ENCODE measurements at places on chromosomes 11 and 22.
A peak's percentile ranks its signal among the peaks of the same experiment; 100 is the strongest.

DNA sequence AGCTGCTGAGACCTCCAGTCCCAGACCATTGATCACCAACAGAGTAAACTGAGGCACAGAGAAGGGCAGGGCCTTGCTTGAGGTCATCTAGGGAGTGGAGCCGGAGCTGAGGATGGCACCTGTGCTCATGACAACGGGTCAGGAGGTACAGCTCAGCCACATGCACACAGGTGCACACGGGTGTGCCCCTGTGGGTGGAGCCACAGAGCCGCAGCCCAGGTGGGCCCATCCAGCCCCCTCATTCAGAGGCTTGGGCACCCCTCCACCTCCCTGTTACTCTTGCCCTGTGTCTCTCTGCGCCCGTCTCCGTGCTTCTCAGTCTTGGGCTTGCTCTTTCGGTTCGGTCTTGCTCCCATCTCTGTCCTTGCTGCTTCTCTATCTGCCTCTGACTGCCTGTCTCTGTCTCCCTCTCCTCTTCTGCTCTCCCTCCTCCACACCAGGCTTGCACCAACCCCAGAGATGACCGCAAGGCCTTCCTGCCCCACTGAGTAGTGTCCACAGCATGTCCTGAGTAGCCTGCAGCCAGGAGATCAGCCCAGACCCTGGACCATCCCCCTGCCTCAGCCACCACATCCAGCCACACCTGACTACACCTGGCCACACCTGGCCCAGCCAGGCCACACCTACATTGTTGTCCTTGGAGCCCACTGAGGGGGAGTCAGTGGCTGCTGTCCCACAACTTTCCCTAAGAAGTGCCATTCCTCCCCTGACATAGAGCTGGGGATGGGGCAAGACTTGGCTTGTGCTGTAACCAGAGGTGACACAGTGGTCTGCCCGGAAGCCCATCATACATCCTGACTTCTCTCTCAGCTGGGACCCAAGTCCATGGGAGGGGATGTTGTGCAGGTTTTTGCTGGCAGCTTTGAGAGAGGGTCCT lies 39.3 kb upstream of the CRYBB3 start:
- H3K4me3 ChIP-seq = no peak overlapping the region
- DNase-seq = no peak
- no peaks in the 10 kb centered on the region for H3K36me3 ChIP-seq
- no peaks in the 10 kb centered on the region for H3K27me3 ChIP-seq
- H3K4me1 ChIP-seq = no peaks in the 10 kb centered on the region
- no peak overlapping the region for H3K27ac ChIP-seq

DNA sequence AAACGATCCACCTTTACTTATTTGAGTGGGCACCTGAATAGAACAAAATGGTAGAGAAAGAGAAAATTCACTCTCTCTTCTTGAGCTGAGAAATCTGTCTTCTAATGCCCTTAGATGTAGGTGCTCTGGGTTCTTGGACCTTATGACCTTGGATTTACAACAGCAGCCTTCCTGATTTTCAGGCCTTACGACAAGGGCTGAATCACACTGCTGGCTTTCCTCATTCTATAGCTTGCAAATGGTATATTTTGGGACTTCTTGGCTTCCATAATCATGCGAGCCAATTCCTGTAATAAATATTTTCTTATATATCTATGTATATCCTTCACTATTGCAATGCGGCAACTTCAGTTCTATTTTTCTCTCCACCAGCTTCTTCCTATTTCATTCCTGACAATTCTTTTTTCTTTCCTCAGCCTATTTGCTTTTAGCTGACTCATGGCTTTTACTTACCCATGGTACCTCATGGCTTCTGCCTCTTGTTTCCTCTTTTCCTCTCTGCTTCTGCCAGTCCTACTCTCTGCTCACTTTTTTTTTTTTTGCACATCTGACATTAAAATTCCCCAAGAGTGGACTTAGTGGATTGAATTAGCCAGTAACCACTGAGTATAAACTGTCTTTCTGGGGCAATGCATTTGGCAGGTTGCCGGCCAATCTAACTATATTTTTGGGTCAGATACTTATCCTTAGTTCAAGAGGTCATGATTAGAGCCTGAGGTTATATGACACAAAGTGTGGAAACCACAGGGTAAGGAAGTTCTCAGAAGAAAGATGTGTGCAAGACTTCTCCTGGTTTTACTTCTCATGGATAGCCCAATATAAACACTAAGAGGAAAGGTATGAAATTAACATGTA lies 359.5 kb downstream of the TMEM135 start:
- H3K27ac ChIP-seq = no peak overlapping the region
- no peak for DNase-seq
- H3K4me1 ChIP-seq = no peaks in the 10 kb centered on the region

- H3K4me1 ChIP-seq = no peaks in the 10 kb centered on the region
- no peaks in the 10 kb centered on the region for H3K27me3 ChIP-seq
- H3K36me3 ChIP-seq = no peaks in the 10 kb centered on the region
- H3K4me3 ChIP-seq = no peak overlapping the region
- no peak for DNase-seq
- no peak overlapping the region for H3K27ac ChIP-seq
Observed at GRCh38 chr11:115466122-115466521, 38.1 kb downstream of the CADM1 start.

GRCh38 chr11:93133488-93134109 lies 64.2 kb downstream of the SLC36A4 start:
- H3K27me3 ChIP-seq = peaks cover 1% of the 10 kb centered on the region
- no peaks in the 10 kb centered on the region for H3K36me3 ChIP-seq
- H3K27ac ChIP-seq = no peak overlapping the region
- no peak for DNase-seq
- no peak overlapping the region for H3K4me3 ChIP-seq
- no peaks in the 10 kb centered on the region for H3K4me1 ChIP-seq

DNA sequence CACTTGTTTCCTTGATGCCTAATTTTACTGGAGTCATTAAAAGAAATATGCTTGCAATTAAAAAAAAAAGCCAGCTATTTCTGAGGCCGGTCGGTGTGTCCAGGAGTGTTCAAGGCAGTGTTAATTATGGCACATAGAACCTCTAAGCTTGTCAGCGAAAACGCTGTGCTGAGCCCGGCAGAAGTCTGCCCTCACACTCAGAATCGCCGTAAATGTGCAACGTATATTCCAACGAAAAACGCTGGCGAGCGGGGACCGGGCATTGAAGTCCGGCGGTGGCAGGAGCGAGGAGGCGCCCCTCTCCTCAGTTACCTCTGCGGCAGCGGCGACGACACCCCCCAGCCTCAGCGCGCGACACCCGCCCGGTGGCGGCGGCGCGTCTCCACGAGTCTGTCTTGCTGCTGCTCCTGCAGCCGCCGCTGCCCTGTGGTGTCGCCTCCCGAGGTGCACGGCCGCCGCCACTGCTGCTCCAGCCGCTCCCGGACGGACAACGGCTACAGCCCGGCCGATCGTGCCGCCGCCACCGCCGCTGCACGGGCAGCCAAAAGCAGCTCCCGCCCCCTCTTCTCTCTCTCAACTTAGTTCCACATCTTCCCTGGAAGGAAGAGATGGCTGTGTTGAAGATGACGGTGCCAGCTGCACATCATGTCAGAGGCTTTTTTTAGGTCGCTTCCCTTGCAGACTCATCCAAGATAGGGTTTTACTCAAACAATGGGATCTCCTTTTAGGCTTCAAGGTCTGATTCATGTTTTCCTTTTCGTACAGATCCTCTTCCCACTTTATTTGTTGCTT lies 56.0 kb downstream of the JAM3 start:
- H3K27ac ChIP-seq = no peak overlapping the region
- no peak overlapping the region for H3K4me3 ChIP-seq
- H3K36me3 ChIP-seq = no peaks in the 10 kb centered on the region
- peaks cover 47% of the 10 kb centered on the region for H3K27me3 ChIP-seq

GRCh38 chr11:47531666-47532065 lies 21.3 kb downstream of the CELF1 start:
- H3K27me3 ChIP-seq = no peaks in the 10 kb centered on the region
- no peak overlapping the region for H3K4me3 ChIP-seq
- no peak for DNase-seq
- H3K36me3 ChIP-seq = peaks cover 18% of the 10 kb centered on the region
- peaks cover 14% of the 10 kb centered on the region for H3K4me1 ChIP-seq

DNA sequence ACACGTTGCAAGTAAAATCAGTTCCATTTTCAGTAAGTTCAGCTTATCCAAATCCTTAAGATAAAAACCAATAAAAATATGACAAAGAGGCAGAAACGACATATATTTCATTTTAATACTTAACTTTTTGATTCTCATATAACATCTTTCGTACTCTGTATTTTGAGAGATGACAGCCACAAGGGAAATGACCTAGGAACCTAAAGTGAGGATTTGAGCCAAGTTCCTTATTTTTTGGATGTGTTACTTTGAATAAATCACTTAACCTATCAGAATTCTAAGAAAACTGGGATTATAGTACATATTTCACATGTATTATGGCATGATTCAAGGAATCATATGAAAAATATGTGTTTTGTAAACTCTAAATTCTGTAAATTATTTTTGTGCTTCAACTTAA lies 143.6 kb upstream of the TRPC6 start:
- H3K36me3 ChIP-seq = no peaks in the 10 kb centered on the region
- no peaks in the 10 kb centered on the region for H3K27me3 ChIP-seq
- no peak overlapping the region for H3K4me3 ChIP-seq
- no peaks in the 10 kb centered on the region for H3K4me1 ChIP-seq

- H3K27me3 ChIP-seq = no peaks in the 10 kb centered on the region
- H3K27ac ChIP-seq = no peak overlapping the region
- H3K4me3 ChIP-seq = no peak overlapping the region
- no peak for DNase-seq
Observed at GRCh38 chr11:107387666-107388065, 70.0 kb downstream of the CWF19L2 start.

- no peak overlapping the region for H3K27ac ChIP-seq
- no peaks in the 10 kb centered on the region for H3K36me3 ChIP-seq
- no peaks in the 10 kb centered on the region for H3K4me1 ChIP-seq
- no peak for DNase-seq
- H3K27me3 ChIP-seq = no peaks in the 10 kb centered on the region
Observed at GRCh38 chr22:20233351-20234313, 34.5 kb downstream of the RTN4R start.

- DNase-seq = peak; percentile 66
- H3K36me3 ChIP-seq = no peaks in the 10 kb centered on the region
- H3K4me3 ChIP-seq = peak within 1 kb of the TSS; percentile 70
- no peak within 1 kb of the TSS for H3K27ac ChIP-seq
- peaks cover 1% of the 10 kb centered on the region for H3K4me1 ChIP-seq
- peaks cover 15% of the 10 kb centered on the region for H3K27me3 ChIP-seq
Observed at GRCh38 chr22:50269970-50270665, at the start of gene MAPK11. Gene MAPK11, minus strand, starts transcription at chr22:50270380. Its CDS starts 88 bp downstream, at chr22:50270292.

GRCh38 chr11:132161403-132162078 lies 791.1 kb downstream of the NTM start:
- H3K36me3 ChIP-seq = no peaks in the 10 kb centered on the region
- H3K4me1 ChIP-seq = no peaks in the 10 kb centered on the region
- H3K27ac ChIP-seq = no peak overlapping the region
- DNase-seq = no peak
- H3K27me3 ChIP-seq = no peaks in the 10 kb centered on the region
- no peak overlapping the region for H3K4me3 ChIP-seq

GRCh38 chr22:25081409-25081824 lies 118.2 kb upstream of the CRYBB3 start:
- H3K36me3 ChIP-seq = peaks cover 4% of the 10 kb centered on the region
- peak overlapping the region; percentile 62 for H3K27ac ChIP-seq
- peaks cover 67% of the 10 kb centered on the region for H3K4me1 ChIP-seq
- H3K4me3 ChIP-seq = no peak overlapping the region

DNA sequence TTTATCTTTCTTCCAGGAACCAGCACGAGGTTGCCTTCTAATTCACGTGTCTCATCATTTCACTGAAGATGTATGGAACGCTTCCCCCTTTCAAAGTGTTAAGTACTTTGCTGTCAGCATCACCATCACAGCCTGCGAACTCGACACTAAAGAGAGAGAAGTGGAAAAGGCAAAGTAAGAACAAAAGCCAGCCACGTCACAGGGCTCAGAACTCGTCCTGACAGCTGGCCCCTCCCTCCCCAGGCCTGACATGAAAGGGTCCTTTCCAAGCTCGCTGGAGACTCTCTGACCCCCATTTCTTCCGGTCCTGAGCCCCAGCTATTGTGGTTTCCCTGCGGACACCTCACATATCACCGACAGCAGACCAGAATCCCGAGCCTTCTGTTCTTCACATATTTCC lies 177.8 kb upstream of the NTM start:
- H3K27me3 ChIP-seq = no peaks in the 10 kb centered on the region
- no peak overlapping the region for H3K27ac ChIP-seq
- no peak overlapping the region for H3K4me3 ChIP-seq
- DNase-seq = no peak

GRCh38 chr11:77172666-77172982 lies 44.6 kb downstream of the MYO7A start:
- H3K27ac ChIP-seq = no peak overlapping the region
- no peak for DNase-seq
- no peak overlapping the region for H3K4me3 ChIP-seq
- H3K36me3 ChIP-seq = no peaks in the 10 kb centered on the region
- no peaks in the 10 kb centered on the region for H3K4me1 ChIP-seq

DNA sequence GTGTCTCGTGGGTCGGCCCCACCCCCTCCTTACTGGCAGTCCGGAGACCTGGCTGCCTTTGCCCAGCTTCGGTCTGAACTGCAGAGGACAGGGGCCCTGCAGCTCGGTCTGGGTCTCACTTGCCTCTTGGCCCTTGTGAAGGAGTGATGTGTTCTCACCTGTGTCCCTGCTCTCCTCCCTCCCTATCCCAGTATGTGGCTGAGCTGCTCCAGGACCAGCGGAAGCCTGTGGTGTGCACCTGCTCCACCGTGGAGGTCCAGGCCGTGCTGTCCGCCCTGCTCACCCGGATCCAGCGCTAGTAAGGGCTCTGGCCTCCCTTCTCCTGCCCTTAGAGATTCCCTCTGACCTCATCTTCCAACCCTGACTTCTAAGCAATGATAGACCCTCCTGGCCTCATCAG lies 35.7 kb upstream of the RAB1B start:
- H3K4me3 ChIP-seq = no peak overlapping the region
- no peak for DNase-seq
- H3K4me1 ChIP-seq = no peaks in the 10 kb centered on the region
- H3K36me3 ChIP-seq = peaks cover 59% of the 10 kb centered on the region
- H3K27me3 ChIP-seq = no peaks in the 10 kb centered on the region

DNA sequence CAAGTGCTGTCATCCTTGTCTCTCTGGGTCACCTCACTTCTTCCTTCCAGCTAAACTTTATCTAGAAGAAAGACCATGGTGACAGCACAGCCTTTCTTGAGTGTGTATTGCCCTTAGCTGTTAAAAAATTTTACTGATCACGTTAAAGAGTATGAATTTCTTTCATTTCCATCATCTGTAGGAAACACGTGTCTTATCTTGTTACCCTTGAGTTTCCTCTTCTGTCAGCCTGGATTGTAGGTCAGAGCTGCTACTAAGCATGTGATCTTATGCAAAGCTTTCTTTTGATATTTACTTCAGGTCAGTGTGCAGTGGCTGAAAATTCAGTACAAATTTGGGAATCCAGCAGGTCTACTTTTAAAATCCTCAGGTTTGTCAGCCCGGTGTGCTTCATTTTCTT lies 512.2 kb upstream of the ARHGAP42 start:
- H3K4me3 ChIP-seq = no peak overlapping the region
- H3K27ac ChIP-seq = no peak overlapping the region

DNA sequence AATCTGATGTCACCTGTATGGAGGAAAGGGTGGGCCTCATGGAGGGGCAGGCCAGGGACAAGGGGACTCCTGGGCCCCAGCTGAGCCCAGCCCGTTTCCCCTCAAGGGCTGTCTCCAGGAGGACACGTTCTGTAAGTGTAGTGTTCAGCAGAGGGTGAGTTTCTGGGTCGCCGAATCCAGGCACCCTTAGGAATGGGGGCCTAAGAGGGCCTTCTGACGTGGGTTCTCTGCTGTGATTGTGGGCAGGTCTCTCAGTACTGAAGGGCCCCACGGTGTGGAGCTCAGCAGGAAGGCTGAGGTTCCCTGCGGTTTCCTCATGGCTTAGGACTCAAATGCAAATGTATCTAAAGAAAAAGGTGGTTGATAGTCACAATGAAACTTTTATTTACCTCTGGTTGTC lies 6.5 kb downstream of the PTDSS2 start:
- DNase-seq = no peak
- peaks cover 17% of the 10 kb centered on the region for H3K4me1 ChIP-seq
- peak overlapping the region; percentile 43 for H3K27ac ChIP-seq
- H3K36me3 ChIP-seq = peaks cover 31% of the 10 kb centered on the region
- H3K4me3 ChIP-seq = no peak overlapping the region

All from activated T-helper 2 cell treated with anti-CD3 and anti-CD28 coated beads, Interferon-gamma antibody, Interleukin-2, Interleukin-4, amounts not matched to agents 10 μg/mL and 5 μg/mL and 100 μg/mL, durations not matched to agents 14 hours and 24 hours and 36 hours (primary cell).